ENCODE measurements at places on chromosomes 2 and 18.

GRCh38 chr2:221200184-221200839 lies 371.8 kb downstream of the EPHA4 start:
- no peak for DNase-seq

DNA sequence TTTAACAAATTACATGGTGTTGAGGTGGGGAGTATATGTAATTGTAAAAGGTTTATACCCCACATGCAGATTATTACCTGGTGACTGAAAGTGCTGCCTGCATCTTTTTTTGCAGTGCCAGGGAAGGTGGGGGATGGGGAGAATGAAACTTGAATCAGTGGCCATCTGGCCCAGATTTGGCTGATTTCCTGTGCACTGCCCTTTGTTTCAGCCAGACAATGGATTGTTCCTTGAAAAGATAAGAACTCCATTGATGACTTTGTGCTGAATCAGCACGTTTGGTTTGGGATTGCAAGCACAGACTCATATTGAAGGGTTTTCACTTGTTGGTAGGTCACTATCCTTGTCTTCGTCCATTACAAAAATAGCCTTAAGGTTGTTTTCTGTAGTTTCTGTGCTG lies 20.9 kb downstream of the GREB1L start:
- DNase-seq = no peak

DNA sequence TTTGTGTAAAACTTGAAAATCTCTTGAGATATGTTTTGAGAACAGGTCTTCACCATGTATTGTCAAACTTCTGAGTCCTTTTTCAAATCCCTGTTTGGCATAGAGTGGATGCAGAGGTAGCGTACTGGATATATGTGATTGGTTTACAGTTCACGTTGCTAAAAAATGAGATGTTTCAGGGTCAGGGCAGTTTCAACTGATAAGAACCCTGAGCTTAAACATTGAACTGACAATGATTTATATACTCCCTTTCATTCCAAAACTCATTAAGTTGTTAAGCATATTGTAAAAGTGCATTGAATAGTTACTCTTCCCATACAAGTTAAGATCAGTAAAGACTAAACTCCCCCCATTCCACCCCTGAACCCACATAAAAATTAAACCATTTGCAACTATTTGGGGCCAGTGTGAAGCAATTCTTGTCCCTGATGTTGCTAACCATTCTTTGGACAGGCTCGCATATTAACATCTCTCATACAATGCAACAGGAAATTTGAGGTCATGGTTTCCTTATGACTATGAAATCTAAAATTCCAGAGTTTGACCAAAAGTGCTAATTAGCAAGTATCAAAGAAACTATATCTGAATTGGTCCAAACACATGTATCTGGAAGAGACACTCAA lies 470.9 kb upstream of the ACVR2A start:
- DNase-seq = no peak

GRCh38 chr2:236262238-236262637 lies 2.0 kb downstream of the ASB18 start:
- DNase-seq = no peak

- DNase-seq = no peak
Measured at GRCh38 chr2:54061272-54061671, 54.1 kb upstream of the ACYP2 start.

DNA sequence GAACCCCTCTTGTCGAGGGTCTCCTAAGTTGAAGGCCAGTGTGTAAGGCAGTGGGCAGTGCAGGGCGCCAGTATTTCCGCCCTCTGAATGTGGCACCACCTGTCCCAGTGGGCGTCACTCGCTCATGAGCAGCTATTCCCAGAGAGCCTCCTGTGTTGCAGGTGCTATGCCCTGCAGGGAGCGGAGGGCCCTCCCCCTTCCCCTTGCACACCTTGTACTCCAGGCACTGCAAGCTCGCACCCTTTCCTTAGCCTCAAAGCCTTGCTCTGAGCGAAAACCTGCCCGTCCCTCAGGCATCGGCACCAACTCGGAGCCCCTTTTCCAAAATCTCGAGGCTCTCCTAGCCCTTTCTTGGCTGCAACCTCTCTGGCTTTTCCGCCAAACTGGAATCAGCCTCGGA lies 282.7 kb downstream of the AGAP1 start:
- DNase-seq = no peak
